AG08395 (cell line): ENCODE measurements at places on chromosomes 7 and 10.

DNA sequence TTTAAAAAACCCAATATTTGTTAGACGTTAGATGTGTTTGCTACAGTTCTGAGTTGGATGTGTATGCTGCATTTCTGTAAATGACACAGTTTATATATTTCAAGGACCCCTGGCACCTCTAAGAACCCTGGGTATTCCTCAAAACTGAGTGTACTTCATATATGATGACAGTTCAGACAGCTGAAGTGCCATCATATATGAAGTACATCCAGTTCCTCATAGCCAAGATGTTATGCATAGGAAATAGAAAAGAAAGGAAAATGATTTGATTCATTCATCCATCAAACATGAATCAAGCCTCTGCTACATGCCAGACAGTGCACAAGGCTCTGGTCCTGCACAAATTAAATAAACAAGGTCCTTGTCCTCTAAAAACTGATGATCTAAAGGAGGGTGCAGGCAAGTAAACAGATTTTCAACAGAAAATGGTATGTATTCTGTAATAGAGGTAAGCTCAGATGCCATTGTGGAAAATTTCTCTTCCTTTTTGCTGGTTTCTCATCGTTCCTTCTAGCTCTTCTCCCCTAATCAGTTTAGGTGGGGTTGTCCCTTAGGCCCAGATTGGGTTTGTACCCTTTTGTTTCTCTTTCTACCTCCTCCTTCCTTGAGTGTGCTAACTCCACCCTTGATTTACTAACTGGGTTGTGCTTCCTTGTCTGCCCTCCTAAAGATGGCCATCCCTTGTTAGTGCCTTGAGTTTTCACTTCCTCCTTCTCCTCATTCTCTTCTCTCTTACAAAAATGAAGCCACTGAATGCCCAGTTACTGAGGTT is 25.3 kb upstream of the SMIM30 start:
- DNase-seq: no peak

DNA sequence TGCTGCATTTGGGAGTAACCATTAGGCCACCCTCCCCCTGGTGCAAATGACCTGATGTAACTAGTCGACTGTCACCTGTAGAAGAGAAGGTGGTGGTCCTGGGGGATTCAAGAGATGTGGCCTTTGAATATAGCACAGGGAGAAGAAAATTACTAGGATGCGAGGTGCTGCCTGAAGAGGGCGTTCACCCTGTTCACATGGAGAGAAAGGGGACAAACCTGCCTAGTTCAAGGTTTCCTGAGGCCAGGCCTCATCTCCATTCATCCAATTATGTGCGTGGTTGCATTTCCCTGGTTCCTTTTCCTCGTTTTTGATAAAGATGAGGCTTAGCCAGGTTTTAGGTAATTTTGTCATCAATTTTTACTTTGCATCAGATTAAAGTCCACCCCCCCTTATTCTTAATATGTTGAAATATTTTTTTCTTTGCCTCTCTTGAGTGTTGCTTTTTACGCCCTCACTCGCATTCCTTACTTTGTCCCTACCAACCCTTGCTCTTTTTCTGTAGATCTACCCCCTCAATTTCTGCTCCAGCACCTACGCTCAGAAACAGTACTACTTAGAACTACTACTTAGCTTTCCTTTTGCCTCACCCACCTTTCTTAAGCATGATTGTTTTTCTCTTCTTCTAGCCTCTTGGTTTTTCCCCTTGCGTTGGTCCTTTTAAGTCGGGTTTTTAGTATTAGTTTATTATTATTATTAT is 13.7 kb downstream of the CLCN1 start:
- DNase-seq: no peak

GRCh38 chr7:9189703-9190102 is 756.3 kb downstream of the NXPH1 start:
- DNase-seq: no peak

- peak; percentile 85 for DNase-seq
These were observed 2.2 kb downstream of the ANXA11 start for GRCh38 chr10:80202934-80203834.

DNA sequence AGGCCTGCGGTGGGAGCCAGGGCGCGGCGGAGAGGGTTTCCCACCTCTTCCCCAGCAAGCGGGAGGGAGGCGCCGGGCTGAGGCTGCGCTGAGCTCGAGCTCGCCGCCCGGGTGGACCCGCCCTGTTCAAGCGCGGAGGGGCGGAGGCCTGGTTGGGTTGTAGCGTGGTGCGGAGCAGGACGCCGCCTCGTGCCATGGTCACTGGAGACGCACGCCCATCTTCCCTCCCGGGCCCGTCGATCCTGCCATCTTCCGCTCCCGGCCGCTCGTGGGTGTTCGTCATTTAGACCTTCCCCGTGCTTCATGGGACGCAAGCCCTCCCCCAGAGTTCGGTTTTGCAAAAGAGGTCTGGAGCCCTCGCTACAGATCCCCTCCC is 9.3 kb upstream of the EN2 start:
- DNase-seq: no peak

DNA sequence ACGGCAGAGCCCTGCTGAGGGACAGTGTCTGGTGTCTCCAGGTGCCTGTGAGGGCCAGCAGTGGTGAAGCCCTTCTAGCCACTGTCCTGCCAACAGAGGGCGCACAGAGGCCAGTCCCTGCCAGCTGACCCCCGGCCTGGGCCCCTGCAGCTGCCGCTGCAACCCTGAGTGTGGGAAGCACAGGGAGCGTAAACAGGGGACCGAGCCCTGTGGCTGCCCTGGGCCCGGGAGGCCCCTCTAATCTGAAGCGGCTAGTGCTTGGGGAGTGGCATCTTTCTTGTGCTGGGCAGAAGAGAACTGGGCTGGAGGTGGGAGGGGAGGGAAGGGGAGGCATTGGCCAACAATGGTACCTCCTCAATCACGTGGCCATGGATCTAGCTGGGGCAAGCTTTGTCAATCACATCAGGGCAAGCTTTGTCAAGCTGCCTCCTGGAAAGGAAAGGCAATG is 34.6 kb downstream of the TRIM8 start:
- DNase-seq: peak; percentile 55

GRCh38 chr10:51879238-51879637 is 179.8 kb upstream of the CSTF2T start:
- peak; percentile 82 for DNase-seq

GRCh38 chr7:148379677-148380076 is 210.9 kb upstream of the C7orf33 start:
- no peak for DNase-seq

DNA sequence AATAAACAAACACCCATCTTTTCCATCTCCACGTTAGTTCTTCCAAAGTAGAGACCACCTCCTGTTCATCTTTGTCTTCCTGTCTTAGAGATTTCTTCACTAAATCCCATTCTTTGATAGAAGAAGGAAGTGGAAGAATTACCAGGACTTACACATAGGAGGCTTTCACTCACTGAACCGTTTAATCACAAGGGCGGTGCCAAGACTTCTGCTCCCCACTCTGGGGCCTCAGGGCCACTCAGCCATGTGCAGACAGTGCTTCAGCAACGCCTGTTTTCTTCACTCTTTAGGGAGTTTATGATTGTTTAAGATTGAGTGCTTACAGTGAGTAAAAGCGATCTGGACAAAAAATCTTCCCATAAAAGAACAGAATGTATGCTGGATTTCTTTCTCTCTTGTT is 63.9 kb upstream of the SORCS3 start:
- DNase-seq: no peak

GRCh38 chr10:101157756-101158458 is 26.8 kb downstream of the TLX1 start:
- no peak for DNase-seq

- DNase-seq: peak; percentile 20
These were observed 47.8 kb downstream of the CPEB3 start for GRCh38 chr10:92242910-92243671.

DNA sequence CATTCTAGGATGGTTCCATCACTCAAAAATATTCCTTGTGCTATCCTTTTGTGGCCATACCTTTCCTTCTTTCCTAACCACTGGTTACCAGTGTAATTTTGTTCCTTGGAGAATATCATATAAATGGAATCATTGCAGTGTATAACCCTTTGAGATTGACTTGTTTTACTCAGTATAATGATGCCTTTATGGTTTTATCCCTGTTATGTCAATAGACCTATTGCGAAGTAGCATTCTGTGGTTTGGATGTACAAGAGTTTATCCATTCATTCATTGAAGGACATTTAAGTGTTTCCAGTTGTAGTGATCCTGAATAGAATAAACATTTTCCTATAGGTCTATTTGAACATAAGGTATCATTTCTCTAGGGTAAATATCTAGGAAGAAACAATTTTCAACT is 54.2 kb downstream of the RBM33 start:
- no peak for DNase-seq

- no peak for DNase-seq
These were observed 2.7 kb upstream of the SYPL1 start for GRCh38 chr7:106114716-106115383.
